Uterus (tissue), 4 donors: ENCODE measurements at places on chromosomes 6 and 20.

DNA sequence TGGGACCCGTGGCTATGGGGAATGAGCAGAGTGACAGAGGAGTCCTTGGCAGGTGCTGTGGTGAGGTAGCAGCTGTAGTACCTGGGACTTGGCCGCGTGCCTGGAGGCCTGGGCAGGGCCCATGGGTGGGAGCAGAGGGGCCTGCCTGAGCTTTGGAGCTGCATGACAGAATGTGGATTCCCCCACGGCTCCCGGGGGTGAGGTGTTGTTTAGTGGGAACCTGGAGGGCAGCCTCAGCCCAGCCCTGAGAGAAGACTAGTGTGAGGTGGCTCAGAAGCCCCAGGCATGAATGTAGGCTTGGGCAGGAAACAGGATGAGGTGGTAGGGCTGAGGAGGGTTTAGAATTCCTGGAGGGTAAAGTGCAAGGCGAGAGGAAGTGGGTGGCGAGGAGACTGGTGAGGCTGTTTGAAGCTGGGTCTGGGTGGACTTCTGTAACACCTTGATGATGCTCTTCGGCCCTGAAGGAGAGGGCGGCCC, 86.5 kb upstream of the SCP2D1 start:
- DNase-seq: no peak

DNA sequence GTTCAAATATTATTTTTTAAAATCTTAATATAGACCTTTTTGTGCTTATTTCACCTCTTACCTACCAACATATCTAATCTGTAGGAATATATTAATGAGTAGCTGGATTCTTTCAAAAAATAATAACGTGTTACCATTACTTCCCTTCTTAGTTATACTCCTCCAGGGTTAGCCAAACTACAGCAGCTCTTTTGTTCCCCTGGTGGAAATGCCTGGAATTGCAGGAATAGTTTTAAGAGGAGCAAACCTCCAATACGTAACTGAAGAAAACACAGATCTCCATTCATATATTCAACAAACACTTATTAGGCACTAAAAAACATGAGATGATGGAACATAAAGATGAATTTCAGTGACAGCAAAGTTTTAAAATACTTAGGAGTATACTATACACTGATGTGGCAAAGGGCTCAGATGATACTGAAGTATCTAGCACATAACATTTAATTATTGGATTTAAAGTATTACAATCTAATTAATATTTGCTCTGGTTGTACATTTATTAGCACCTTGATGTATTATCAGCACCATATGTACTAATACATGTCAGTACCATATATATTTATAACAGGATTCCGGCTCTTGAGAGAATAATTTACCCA, 78.3 kb downstream of the TBX18 start:
- DNase-seq: no peak

DNA sequence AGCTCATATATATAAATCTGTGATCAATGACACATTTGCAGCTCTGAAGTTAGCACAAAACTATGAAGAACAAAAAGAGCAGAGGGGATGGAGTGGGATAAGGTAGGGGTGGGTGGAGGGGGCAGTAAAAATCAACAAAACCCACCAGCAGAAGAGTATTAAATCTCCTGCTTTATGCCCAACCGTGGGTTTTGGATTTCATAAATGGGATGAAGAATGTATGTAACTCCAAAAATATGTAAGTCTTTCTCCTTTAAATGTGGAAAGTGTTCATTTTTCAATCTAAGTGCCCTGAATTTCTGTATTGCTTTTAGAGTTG, 480.3 kb upstream of the MARCKS start:
- no peak for DNase-seq

DNA sequence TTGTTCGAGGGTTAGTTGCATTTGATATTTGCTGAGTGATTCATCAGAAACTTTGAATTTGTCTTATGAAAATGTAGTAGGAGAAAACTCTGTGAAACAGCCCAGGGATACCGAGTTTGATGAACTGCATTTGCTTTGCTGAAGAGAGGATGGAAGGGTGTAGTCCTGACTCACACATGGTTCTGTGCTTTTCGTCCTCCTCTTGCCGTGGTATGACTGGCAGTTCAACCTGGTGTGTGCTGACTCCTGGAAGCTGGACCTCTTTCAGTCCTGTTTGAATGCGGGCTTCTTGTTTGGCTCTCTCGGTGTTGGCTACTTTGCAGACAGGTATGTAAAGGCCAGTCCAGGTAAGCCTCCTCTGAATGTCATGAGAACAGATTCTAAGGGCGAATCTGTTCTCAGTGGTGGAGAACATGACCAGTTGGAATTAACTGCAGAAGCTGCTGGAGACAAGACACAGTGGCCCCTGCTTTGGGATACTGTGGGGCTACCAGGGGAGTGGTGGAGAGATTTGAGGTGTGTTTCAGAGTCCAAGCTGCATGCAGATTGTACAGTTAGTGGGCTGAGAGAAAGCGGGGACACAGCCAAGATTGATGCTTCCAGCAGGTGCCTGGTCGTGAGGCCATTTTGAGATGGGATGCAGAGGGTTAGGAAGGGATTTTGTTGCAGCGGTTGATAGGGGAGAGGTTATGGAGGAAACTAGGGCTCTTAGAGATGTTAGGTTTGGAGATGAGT, 8.4 kb downstream of the SLC22A1 start:
- no peak for DNase-seq

DNA sequence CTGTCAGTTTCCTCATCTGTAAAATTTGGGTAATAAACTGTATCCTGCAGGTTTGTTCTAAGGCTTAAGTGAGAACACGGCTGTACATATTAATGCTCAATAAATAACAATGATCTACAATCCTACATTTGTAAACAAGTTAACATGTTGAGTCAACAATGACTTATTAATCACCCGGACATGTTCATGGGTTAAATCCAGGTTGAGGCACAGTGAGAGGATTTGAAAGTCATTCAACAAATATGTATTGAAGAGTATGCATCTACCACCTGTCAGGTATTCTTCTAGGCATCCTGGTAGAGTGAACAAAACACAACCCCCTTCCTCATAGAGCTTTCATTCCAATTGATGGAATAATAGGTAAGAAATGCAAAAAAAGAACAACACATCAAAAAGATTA, 554.7 kb upstream of the SLC35B3 start:
- no peak for DNase-seq

- DNase-seq: peak; percentile 80
Observed at GRCh38 chr6:157726892-157727628, 96.0 kb upstream of the SNX9 start.

GRCh38 chr6:107532706-107533105, 42.8 kb downstream of the SOBP start:
- no peak for DNase-seq

GRCh38 chr6:13918686-13919250, 6.0 kb upstream of the RNF182 start:
- DNase-seq: no peak
